Substantia nigra (tissue), 51 donors: ENCODE measurements at places on chromosomes 2 and 18.

- DNase-seq = no peak
Measured at GRCh38 chr2:24214880-24215279, 40.0 kb downstream of the FAM228A start.

DNA sequence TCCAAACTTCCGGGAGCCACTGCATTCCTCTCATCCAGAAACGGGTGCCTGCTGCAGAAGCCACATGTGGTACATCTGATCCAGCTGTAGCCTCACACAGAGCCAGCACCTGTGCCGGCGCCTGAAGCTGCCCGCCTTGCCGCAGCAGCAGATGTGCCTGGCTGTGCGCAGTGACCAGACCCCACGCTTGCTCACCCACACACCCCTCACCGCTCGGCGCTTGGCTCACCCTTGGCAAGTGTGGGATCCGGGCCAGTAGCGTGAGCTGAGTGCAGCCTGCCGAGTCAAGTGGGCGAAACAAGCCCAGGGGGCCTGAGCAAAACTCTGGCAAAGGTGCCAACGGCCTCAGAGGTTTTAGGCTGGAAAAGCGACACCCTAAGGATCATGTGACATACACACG lies 220.1 kb upstream of the TMEFF2 start:
- DNase-seq = no peak

GRCh38 chr2:96540136-96540535 lies 3.6 kb downstream of the ARID5A start:
- no peak for DNase-seq

DNA sequence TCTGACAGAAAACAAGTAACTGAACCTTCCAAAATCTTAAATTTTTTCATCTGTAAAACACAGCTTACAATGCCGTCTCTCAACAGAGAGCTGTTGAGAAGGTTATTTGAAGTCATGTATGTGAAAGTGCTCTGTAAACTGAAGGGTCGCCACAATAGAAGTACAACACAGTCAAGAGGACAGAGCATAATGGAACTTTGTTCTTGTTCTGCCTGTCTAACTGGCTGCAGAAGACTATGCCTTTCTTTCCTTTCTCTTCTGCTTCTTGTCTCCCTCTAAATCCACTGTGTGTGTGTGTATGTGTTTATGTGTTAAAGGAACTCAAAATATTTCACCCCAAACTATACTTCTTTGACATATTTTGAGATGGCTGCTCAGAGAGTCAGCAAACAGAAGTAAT lies 365.8 kb upstream of the RND3 start:
- no peak for DNase-seq

- no peak for DNase-seq
Measured at GRCh38 chr2:225434014-225434413, 34.5 kb downstream of the NYAP2 start.

- no peak for DNase-seq
Measured at GRCh38 chr2:117693154-117693553, 121.3 kb upstream of the DDX18 start.

DNA sequence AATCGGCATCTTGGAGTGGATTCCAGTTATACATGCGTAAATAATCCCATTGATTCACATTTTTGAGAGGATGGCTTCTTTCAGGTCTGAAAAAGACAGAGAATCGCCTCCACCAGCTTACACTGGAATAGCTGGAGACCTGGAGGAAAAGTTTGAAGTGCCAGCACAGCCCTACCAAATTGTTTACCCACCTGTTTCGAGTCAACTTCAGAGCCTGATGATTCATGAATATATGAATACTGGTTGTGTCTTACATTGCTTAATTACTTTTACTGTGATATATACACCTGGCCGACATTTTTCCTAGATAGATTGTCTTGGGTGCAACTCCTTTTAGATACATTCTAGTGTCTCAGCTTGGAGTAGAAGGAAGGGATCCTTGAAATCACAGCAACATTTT lies 335 bp upstream of the NCKAP5 start:
- no peak for DNase-seq

GRCh38 chr18:76686737-76687231 lies 135.6 kb upstream of the ZNF236 start:
- no peak for DNase-seq

DNA sequence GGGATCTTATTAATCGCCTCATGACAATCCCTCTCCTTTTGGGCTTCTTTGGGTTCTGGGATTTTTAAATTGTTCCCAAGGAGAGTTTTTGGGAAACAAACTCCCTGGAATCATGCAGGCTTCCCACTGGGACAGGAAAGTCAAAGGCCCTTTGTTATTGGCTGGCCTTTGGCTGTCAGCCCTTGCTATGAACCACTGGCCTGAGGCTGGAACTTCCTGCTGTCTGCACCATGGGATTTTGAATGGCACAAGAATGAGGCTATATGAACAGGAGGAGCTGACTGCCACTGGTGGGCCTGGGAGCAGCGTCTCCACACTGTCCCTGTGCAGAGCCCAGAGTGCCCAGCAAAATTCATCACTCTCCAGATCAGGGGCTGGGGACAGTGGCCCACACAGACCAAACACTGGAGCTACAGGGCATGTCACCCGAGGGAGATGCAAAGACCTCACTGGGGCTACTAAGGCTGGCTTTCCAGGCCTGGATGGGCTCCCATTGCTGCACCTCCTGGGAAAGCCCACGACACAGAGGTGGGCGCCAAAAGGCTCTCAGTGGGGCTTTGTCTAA lies 35.7 kb downstream of the STEAP3 start:
- peak; percentile 30 for DNase-seq
